ENCODE measurements at places on chromosomes 11 and 22. TPM values are rescaled to one million over a fixed set of nuclear protein-coding genes. Genes with fewer than 3 reads are reported as not detected.

Gene MRE11
- total RNA-seq = 24.6 TPM

DNA sequence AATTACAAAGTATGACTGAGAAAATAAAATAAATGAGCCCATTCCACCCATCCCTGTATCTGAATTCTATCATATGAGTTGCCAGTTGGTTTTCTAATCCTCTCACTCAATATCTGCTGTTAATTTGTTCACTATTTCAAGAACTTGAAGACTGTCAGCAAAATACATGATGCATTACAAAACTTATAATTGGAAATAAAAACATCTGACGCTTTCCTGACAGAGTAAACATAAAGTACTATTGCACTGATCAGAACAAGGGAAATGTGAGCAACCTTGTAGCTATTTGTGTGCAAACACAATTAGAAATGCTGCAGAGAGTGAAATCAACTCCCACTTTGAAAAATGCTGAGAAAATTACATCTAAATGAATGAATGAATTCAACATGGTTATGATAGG lies 97.1 kb downstream of the MPPED2 start:
- DNase-seq = no peak
- H3K36me3 ChIP-seq = no peaks in the 10 kb centered on the region
- no peaks in the 10 kb centered on the region for H3K4me1 ChIP-seq
- no peak overlapping the region for H3K4me3 ChIP-seq

DNA sequence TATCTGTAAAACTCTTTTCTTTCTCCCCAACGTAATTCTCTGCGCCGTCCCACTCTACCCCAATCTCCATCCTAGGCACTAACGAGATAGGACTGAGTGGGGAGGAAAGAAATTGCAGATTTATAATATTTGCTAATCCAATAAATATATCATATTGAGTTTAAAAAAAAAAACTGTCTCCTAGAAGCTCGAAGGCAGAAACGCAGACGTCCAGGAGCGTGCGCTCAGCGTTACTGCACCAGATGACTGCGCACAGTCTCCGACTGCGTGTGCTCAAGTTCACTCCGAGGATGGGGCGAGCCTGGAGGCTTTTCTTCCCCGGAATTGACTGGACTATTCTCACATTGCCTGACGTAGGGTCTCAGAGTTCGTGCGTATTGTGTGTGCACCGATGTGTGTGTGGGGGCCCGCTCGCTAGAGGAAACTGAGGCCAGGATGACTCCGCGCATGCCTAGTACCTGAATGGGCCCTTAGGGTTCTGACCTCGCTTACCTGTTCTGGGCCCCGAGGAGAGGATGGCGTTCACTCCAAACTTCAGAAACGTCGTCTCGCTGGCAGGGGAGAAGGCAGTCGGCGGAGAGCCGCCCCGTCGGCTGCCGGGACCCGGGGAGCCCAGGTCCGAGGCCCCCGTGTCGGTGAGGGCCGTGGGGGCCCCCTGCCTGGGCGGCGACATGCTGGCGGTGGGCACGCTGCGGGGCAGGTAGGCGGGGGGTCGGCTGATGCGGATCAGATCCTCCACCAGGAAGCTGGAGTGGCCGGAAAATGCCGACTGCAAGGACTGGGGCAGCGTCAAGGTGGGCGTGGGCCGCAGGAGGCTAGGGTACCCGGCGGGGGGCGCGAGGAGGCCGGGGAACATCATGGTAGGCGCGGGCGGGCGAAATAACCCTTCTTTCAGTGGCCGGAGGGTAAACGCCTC lies 551 bp downstream of the DBX1 start:
- H3K36me3 ChIP-seq = no peaks in the 10 kb centered on the region
- no peak overlapping the region for H3K27ac ChIP-seq
- H3K4me1 ChIP-seq = peaks cover 17% of the 10 kb centered on the region
- H3K4me3 ChIP-seq = no peak overlapping the region
- H3K27me3 ChIP-seq = peaks cover 33% of the 10 kb centered on the region

DNA sequence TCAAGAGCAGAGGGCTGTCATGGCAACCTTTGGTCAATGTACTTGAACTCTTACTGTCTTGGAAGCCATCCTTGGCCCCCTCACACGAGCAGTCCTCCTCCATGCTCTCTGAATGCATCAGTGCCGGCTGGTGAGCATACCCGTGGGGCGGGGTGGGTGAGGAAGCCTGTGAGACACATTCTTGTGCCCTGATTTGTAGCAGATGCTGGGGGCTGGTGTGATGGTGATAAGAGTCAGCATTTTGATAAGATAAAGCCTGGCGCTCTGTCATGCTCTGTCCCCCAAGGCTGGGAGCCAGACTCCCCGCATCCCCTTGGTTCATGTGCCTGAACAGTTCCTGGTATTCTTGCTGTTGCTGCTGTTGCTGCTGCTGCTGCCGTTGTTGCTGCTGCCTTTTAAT lies 20.5 kb upstream of the APOA1 start:
- no peaks in the 10 kb centered on the region for H3K36me3 ChIP-seq
- H3K4me3 ChIP-seq = no peak overlapping the region
- DNase-seq = no peak
- H3K27ac ChIP-seq = no peak overlapping the region
- H3K27me3 ChIP-seq = no peaks in the 10 kb centered on the region

Gene OR51B5
- total RNA-seq = 2.9 TPM

DNA sequence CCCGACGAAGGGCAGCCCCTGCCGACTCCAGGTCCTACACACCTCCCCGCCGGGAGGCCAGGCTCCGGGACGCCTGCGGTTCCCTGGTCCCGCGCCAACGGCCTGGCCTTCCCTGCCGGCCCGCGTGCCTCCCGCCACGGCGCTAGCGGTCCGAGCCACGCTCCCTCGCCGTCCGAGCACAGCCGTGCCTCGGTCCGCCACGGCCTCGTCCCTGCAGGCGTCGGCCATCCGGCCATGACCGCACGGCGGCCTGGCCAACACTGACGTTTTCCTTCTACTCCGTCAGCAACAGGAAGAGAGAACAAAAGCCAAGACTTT lies 532 bp downstream of the EIF4G2 start:
- H3K27me3 ChIP-seq = no peaks in the 10 kb centered on the region
- peak overlapping the region; percentile 97 for H3K27ac ChIP-seq
- H3K36me3 ChIP-seq = no peaks in the 10 kb centered on the region
- peak overlapping the region; percentile 94 for H3K4me3 ChIP-seq
- H3K4me1 ChIP-seq = peaks cover 23% of the 10 kb centered on the region
- DNase-seq = no peak

GRCh38 chr11:110712659-110713448 lies 617 bp upstream of the ARHGAP20 start:
- H3K4me3 ChIP-seq = peak overlapping the region; percentile 41
- H3K27ac ChIP-seq = peak overlapping the region; percentile 69
- no peaks in the 10 kb centered on the region for H3K27me3 ChIP-seq
- H3K36me3 ChIP-seq = no peaks in the 10 kb centered on the region
- peak; percentile 17 for DNase-seq

DNA sequence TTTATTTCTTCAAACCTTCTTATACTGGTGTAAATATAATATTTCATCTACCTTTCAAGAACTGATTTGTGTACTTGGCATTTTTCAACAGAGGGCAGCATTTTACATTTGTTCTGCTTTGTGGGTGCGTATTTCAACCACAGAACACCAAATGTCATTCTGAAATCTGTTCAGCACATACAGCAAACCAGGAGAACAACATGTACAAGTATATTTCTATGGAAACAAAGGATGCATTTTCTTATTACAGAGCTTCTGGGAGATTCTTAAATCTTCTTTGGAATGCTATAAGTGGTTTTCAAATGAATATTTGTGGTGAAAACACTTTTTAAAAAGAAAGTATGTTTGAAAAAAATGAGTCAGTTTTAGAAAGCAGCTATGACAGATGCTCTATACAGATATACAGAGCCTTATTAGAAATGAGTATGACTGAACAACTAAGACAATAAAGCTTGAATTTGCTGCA lies 946.0 kb downstream of the FAM181B start:
- no peak overlapping the region for H3K27ac ChIP-seq
- H3K4me3 ChIP-seq = no peak overlapping the region
- H3K36me3 ChIP-seq = no peaks in the 10 kb centered on the region
- no peaks in the 10 kb centered on the region for H3K4me1 ChIP-seq
- H3K27me3 ChIP-seq = no peaks in the 10 kb centered on the region

GRCh38 chr11:133928628-133929059 lies 28.1 kb downstream of the IGSF9B start:
- peaks cover 4% of the 10 kb centered on the region for H3K4me1 ChIP-seq
- no peaks in the 10 kb centered on the region for H3K36me3 ChIP-seq
- no peak overlapping the region for H3K4me3 ChIP-seq
- no peak overlapping the region for H3K27ac ChIP-seq

- no peak for DNase-seq
- no peak overlapping the region for H3K27ac ChIP-seq
- peaks cover 9% of the 10 kb centered on the region for H3K4me1 ChIP-seq
- no peak overlapping the region for H3K4me3 ChIP-seq
- no peaks in the 10 kb centered on the region for H3K36me3 ChIP-seq
- H3K27me3 ChIP-seq = no peaks in the 10 kb centered on the region
These were observed 2.2 kb downstream of the PHRF1 start for GRCh38 chr11:578276-579035.

Gene OR8D4
- 0.07 TPM for total RNA-seq

Gene F2
- 0.27 TPM for total RNA-seq

Gene CARD18
- not detected for total RNA-seq

DNA sequence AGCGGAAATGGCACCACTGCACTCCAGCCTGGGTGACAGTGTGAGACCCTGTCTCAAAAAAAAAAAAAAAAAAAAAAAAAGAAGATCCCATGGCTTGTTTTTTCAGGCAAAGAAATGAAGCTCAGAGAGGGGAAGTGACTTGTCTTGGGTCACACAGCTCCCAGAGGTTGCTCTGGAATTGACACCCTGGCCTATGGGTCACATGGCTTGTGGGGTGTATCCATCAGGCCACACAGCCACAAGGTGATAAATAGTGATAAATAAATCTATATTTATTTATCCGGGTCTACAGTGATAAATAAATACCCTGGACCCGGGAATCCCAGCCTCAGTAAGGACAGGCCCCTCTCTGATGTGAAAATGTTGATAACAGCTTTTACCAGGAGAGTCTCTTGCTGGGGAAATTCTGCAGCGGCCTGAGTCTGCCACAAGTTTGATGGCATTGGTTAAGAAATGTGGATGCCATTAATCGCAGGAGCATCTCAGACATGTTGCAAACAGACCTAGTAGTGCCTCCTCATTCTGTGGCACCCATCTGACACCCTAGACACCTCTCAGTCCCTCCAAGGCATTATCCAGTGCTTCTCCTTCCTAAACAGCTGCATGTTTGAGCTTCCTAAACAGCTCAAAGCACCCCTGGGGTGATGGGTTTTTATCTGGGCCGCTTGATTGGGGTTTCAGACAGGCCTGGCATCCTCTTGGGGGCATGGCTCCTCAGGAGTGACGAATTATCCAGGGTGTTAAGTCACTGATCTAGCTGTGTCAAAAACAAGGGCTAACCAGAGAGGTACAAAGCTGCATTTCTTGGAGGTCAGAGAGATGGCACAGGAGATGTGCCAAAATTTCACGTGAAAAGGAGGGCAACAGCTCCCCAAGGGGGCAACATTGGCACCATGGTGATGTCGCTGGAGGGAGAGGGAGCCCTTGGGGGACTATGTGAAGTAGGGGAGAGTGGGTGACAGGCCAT lies 1.9 kb upstream of the EMID1 start:
- DNase-seq = no peak
- no peaks in the 10 kb centered on the region for H3K27me3 ChIP-seq
- no peak overlapping the region for H3K27ac ChIP-seq
- no peaks in the 10 kb centered on the region for H3K4me1 ChIP-seq
- H3K4me3 ChIP-seq = no peak overlapping the region

- no peak for DNase-seq
- H3K27ac ChIP-seq = peak overlapping the region; percentile 58
- no peaks in the 10 kb centered on the region for H3K36me3 ChIP-seq
- peaks cover 3% of the 10 kb centered on the region for H3K27me3 ChIP-seq
These were observed 3.9 kb downstream of the TENM4 start for GRCh38 chr11:79436919-79437277.

- no peaks in the 10 kb centered on the region for H3K4me1 ChIP-seq
- H3K27ac ChIP-seq = peak within 1 kb of the TSS; percentile 85
These were observed at the start of gene ATXN10 for GRCh38 chr22:45671783-45672563. TSS of gene ATXN10 (plus strand) at chr22:45671834. CDS start at chr22:45672064, 230 bp downstream.

Gene ZC3H12C
- total RNA-seq = 10.9 TPM

DNA sequence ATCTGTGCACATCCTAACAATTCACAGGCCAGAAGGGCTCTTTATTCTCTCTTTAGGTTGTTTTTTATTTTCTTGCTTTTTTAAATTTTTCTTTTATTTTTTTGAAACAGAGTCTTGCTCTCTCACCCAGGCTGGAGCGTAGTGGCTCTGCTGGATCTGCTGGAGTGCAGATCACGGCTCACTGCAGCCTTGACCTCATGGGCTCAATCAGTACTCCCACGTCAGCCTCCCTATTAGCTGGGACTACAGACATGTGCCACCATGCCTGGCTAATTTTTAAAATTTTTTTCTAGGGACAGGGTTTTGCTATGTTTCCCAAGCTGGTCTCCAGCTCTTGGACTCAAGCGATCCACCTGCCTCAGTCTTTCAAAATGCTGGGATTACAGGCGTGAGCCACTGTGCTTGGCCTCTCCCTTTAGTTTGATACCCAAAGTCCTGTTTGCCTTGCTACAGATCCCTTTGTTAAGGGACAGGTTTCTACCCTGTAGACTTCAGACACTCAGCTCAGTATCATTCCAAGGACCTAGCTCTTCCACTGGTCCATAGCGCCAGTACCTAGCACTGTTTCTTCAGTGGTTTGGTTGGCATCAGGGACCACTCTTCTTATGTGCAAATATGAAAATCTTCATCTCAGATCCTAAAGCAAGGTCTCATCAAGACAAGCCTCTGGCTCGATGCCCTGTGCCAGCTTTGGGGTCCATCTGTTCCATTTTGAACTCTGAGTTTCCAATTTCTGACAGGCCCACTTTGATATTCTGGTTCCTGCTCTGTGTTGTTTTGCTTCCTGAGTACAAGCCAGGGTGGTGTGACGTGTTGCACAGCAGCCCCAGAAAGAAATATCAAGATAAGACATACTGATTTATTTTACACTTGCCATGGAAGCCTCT lies 211.7 kb downstream of the FAT3 start:
- no peak for DNase-seq
- H3K27ac ChIP-seq = no peak overlapping the region
- no peaks in the 10 kb centered on the region for H3K4me1 ChIP-seq
- no peaks in the 10 kb centered on the region for H3K36me3 ChIP-seq
- H3K27me3 ChIP-seq = no peaks in the 10 kb centered on the region
- H3K4me3 ChIP-seq = no peak overlapping the region

GRCh38 chr11:81246941-81247340 lies 1486.7 kb downstream of the FAM181B start:
- no peak overlapping the region for H3K27ac ChIP-seq
- no peak overlapping the region for H3K4me3 ChIP-seq
- DNase-seq = no peak
- H3K4me1 ChIP-seq = no peaks in the 10 kb centered on the region
- no peaks in the 10 kb centered on the region for H3K36me3 ChIP-seq

- H3K36me3 ChIP-seq = no peaks in the 10 kb centered on the region
- H3K4me3 ChIP-seq = peak overlapping the region; percentile 35
- DNase-seq = no peak
These were observed 5.4 kb downstream of the TRABD start for GRCh38 chr22:50190941-50191741.

- peak overlapping the region; percentile 87 for H3K27ac ChIP-seq
- H3K4me3 ChIP-seq = no peak overlapping the region
- peak; percentile 85 for DNase-seq
- peaks cover 4% of the 10 kb centered on the region for H3K4me1 ChIP-seq
These were observed 53.7 kb downstream of the PARVA start for GRCh38 chr11:12430954-12431595.

Measured in uterus (tissue), 4 donors.